Activated T-helper 17 cell treated with anti-CD3 and anti-CD28 coated beads, Interleukin-2, amount 50 U/mL, for 72 hours (primary cell): ENCODE measurements at places on chromosomes 3 and 15. TPM values are rescaled to one million over a fixed set of nuclear protein-coding genes. Genes with fewer than 3 reads are reported as not detected.

DNA sequence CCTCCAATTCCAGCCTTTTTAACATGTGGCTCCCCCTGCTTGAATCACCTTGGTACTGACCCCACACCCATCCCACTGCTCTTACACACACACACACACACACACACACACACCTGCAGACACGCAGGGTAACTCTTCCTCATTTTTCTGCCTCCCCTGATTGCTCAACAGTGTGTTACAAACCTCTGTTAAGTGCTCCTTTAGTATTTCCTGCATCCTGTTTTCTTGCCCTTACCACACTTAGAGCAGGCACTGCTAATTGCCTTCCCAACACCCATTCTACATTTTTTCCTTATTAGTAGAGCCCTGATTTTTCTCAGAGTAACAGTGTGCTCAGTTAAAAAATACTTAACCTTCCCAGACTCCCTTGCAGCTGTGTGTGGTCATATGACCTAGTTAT, 184.0 kb downstream of the EBLN2 start:
- no peak for ATAC-seq

GRCh38 chr3:15148614-15149013, 49.7 kb upstream of the RBSN start:
- ATAC-seq: no peak

GRCh38 chr3:13109516-13109915, 36.3 kb upstream of the IQSEC1 start:
- ATAC-seq: no peak

- no peak for ATAC-seq
Observed at GRCh38 chr3:97389936-97390335, 374.6 kb upstream of the ARL6 start.

- ATAC-seq: no peak
Observed at GRCh38 chr3:120604784-120605183, 8.6 kb downstream of the NDUFB4 start.

- no peak for ATAC-seq
Observed at GRCh38 chr3:37905987-37906674, 44.5 kb downstream of the CTDSPL start.

DNA sequence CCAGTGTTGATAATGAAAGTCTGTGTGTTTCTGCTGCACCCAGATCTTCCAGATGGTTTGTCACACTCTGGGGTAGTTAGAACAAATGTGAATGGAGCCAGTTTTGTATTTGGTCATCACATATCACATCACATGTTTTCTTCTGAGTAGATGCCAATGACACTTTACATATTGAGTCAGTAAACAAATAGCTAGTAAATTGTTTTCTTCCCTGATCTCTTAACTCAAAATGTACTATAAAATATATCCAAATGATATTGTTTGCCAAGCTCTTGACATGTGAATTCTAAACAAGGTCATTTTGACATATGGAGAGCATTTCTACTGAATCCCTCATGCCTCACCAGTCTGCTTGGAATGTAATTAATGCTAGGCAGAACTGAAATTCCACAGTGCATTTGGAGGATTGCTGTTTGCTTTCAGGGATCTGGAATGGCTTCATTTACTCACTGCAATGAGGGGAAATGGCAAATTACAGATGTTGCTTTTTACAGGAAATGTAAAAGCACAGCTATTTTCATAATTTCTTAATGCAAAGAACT, 45.0 kb downstream of the PDHB start:
- peak; percentile 31 for ATAC-seq

- ATAC-seq: no peak
Observed at GRCh38 chr3:158488670-158489069, 82.3 kb upstream of the MLF1 start.

- no peak for ATAC-seq
Observed at GRCh38 chr15:90322538-90322937, 29.5 kb upstream of the ZNF774 start.

- no peak for ATAC-seq
Observed at GRCh38 chr3:111691293-111691909, 96.3 kb upstream of the ZBED2 start.

DNA sequence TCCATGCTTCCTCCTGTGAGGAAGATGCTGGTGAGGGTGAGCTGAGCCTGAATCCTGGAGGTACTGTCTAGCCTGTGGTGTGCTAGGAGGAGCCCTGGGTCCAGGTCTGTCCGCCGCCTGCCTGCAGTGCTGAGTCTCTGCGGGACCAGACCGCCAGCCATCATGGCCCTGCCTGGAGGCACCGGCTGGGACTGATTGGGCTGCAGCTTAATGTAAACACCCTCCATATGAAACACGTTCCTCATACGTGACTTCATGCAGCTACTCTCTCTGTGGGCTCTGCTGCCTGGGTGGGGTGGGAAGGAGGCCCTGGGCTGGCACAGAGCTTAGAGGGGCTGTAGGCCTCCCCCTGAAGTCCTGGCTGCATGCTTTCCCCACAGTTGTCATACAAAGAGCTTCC, 67.4 kb downstream of the FBLN2 start:
- ATAC-seq: no peak

GRCh38 chr15:38538328-38539007, 26.1 kb downstream of the RASGRP1 start:
- peak; percentile 57 for ATAC-seq

The NANOGP8 gene
- not detected for total RNA-seq

The DISP2 gene
- 0.11 TPM for total RNA-seq

The WDR93 gene
- not detected for total RNA-seq

The APOD gene
- total RNA-seq: not detected

The MCF2L2 gene
- 9.0 TPM for total RNA-seq

The UBAP1L gene
- total RNA-seq: 5.2 TPM
